Sigmoid colon (tissue), 7 donors: ENCODE measurements at places on chromosomes 1 and 21. TPM values are rescaled to one million over a fixed set of nuclear protein-coding genes. Genes with fewer than 3 reads are reported as not detected.
A peak's percentile ranks its signal among the peaks of the same experiment; 100 is the strongest.

- no peaks in the 10 kb centered on the region for H3K36me3 ChIP-seq
- no peak overlapping the region for H3K4me3 ChIP-seq
- no peak for DNase-seq
- H3K27me3 ChIP-seq: no peaks in the 10 kb centered on the region
- no peaks in the 10 kb centered on the region for H3K4me1 ChIP-seq
Observed at GRCh38 chr21:35034203-35034926, 14.7 kb downstream of the RUNX1 start.

DNA sequence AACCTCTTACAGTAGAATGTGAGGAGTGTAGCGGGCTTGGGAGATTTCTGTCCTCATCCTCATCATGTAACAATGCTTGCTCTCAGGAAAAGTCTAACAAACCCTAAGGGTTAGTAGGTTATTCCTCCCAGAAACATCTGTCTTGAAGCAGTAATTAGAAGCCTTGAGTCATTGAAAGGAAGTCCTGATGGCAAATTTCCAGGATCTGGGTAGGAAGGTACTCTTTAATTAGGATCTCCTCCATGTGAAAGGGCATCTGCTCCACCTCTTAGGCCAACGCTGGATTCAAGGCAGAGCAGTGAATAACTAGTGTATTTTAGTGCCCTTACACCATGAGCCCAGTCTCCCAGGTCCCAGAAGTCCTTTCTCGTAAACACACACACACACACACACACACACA is 106.6 kb upstream of the BARHL2 start:
- H3K36me3 ChIP-seq: no peaks in the 10 kb centered on the region
- no peaks in the 10 kb centered on the region for H3K4me1 ChIP-seq
- H3K27ac ChIP-seq: no peak overlapping the region
- DNase-seq: no peak

DNA sequence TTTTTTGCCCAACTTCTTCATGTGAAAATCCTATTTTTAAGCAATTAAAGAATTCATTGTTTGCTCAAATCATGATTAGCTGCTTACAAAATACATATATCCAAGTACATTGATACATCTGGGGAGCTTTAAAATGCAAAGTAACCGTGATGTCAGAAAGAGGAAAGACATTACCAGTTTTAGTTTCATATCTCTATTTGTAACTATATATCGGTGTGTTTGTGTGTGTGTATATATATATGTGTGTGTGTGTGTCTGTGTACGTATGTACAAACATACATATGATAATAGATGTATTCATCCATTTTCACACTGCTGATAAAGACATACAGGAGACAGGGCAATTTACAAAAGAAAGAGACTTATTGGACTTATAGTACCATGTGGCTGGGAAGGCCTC is 310.1 kb downstream of the DPYD start:
- no peak for DNase-seq
- no peak overlapping the region for H3K27ac ChIP-seq
- H3K4me3 ChIP-seq: no peak overlapping the region
- H3K27me3 ChIP-seq: no peaks in the 10 kb centered on the region

Gene IGSF9
- polyA plus RNA-seq: 6.9 TPM

DNA sequence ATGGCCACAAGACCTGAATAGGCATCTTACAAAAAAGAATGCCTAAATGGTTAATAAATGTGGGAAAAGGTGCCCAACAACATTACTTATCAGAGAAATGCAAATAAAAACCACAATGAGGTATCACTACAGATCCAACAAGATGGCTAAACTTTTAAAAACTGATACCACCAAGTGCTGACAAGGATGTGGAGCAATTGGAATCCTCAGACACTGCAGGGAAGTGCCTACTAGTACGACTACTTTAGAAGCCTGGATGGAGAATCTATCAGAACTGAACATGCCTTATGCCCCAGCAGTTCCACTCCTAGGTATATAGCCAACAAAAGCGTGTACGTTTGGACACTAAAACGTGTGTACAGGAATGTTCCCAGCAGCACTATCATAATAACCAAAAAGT is 19.9 kb downstream of the TNFRSF8 start:
- no peaks in the 10 kb centered on the region for H3K36me3 ChIP-seq
- no peaks in the 10 kb centered on the region for H3K27me3 ChIP-seq
- no peaks in the 10 kb centered on the region for H3K4me1 ChIP-seq

Gene CENPF
- 25.2 TPM for polyA plus RNA-seq

Gene GOLT1A
- 9.6 TPM for polyA plus RNA-seq

- H3K4me3 ChIP-seq: peak overlapping the region; percentile 34
- H3K27me3 ChIP-seq: no peaks in the 10 kb centered on the region
- peak overlapping the region; percentile 66 for H3K27ac ChIP-seq
- H3K4me1 ChIP-seq: peaks cover 19% of the 10 kb centered on the region
Observed at GRCh38 chr21:37257967-37258877, 8.9 kb downstream of the VPS26C start.

- H3K4me3 ChIP-seq: peak within 1 kb of the TSS; percentile 27
- H3K27me3 ChIP-seq: no peaks in the 10 kb centered on the region
- H3K36me3 ChIP-seq: no peaks in the 10 kb centered on the region
Observed at GRCh38 chr1:206002871-206003801, at the start of gene RAB7B. TSS of gene RAB7B (minus strand) at chr1:206003395. CDS start at chr1:205994135, 9,260 bp downstream.

Gene AIRE
- polyA plus RNA-seq: 0.61 TPM

GRCh38 chr1:85109475-85109874 is 61.2 kb upstream of the MCOLN3 start:
- peak; percentile 87 for DNase-seq
- H3K27ac ChIP-seq: no peak overlapping the region
- no peaks in the 10 kb centered on the region for H3K27me3 ChIP-seq

DNA sequence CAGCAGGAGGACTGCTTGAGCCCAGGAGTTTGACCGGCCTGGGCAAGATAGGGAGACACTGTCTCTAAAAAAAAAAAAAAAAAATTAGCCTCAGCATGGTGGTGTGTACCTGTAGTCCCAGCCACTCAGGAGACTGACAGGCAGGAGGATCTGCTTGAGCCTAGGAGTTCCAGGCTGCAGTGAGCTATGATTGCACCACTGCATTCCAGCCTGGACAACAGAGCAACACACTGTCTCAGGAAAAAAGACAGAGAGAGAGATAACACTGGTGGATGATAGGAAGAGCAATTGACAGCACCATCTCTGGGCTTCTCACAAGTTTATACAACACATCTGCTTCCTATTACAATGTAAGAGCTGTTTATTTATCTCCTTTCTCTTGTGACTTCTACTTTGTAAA is 2.4 kb upstream of the RNU11 start:
- H3K27me3 ChIP-seq: no peaks in the 10 kb centered on the region
- peak; percentile 13 for DNase-seq
- no peak overlapping the region for H3K27ac ChIP-seq
- H3K4me3 ChIP-seq: no peak overlapping the region
- no peaks in the 10 kb centered on the region for H3K4me1 ChIP-seq
